ENCODE measurements at places on chromosomes 2 and 18.

DNA sequence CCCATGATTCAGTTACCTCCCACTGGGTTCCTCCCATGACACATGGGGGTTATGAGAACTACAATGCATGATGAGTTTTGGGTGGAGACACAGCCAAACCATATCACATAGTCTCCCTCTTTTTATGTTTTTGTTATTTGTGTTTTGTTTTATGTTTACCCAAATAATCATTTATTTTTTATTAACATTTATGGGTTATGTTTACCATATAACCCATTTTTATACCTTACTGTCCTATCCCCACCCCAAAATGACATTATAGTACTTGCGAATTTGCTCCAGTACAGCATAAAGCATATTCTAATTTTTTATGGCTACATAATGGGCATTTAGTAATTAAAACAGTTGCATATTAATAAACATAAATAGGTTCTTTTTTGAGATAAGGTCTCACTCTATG, 61.9 kb upstream of the TTC27 start:
- no peak for DNase-seq

GRCh38 chr2:196607073-196607472, 32.4 kb upstream of the CCDC150 start:
- DNase-seq: no peak

GRCh38 chr18:55856229-55856628, 268.2 kb upstream of the TCF4 start:
- DNase-seq: no peak

DNA sequence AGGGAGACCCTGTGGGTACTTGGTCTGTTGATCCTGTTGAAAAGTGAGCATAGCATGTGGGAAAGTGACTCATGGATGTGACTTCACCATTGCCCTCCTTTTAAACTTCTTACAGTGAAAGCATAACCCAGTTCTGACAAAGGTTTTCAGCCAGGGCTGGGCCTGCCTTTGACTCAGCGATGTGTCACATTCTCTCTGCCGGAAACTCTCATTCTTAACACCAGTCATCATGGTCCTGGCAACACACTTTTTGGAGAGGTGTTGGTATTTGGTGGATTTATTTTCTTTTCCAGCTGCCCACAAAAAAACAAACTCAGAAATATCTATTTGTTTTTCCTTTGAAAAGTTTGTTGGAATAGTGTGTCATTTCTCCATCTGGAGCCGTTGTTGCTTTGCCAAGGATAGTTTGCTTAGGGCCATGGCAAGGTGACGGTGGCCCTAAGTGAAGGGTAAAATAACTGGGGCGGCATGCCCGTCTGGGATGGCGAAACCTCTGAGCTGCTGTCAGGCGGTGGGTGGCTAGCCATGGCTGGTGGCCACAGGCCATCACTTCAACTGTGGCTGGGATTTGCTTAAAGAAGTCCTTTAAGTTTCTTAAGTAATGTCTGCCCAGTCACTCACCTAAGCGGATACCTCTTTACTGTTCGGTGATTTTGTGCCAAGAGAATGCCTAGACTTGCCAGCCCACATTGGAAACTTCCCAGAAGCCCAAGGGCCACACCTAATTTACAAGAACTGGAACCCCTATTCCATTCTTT, 123.3 kb downstream of the LTBP1 start:
- DNase-seq: no peak

DNA sequence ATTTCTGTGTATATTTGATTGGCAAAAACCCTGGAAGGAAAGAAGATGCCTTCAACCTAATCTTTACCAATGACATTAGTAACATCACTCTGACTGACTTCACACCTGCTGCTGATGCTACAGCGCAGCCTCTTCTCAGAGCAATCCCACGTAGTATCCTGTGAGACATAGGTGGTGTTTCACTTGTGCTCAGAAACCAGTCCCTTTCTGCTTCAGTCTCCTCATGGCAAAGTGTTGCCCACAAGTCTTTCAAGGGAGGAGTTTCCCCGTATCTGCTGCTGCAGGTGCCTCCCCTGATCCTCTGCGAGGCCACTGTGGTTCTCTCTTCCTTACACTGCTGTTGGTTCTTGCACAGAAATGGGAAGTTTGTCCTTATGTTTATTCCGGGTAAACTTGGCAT, 433.2 kb upstream of the TNP1 start:
- no peak for DNase-seq

GRCh38 chr2:112602917-112603316, 18.5 kb downstream of the CHCHD5 start:
- no peak for DNase-seq

DNA sequence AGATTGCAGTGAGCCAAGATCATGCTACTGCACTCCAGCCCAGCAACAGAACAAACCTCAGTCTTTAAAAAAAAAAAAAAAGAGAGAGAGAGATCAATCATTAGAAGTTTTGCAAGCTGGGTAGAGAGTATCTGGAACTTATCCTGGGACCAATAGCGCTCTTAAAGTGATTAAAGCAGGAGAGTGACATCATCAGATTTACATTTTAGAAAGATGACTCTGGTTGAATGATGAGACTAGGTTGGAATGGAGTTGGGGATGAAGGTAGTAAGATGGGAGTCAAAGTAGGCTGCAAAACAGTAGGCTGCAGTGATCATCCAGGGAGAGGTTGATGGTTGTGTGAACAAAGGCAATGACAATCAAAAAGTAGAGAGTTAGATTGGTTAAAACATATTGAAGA, 37.8 kb downstream of the MYL1 start:
- DNase-seq: no peak

- DNase-seq: peak; percentile 89
These were observed 12.8 kb downstream of the SLC30A3 start for GRCh38 chr2:27249891-27250651.

DNA sequence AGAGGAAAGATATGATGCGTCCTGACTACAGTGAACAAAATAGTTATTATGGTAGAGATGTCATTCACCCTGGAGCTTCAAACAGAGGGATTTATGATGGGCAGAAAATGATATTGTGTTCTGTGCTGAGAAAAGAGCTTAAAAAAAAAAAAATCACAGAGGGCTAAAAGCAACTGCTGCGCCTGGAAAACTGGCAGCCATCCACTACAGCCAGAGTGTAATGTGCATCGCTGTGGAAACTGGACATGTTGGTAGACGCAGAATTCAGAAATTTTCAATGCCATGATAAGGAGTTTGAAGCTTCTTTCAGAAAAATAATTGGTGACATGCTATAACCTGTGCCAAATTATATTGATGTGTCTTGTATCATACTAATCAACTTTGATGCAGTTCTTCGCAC, 122.9 kb upstream of the SOX11 start:
- DNase-seq: no peak

DNA sequence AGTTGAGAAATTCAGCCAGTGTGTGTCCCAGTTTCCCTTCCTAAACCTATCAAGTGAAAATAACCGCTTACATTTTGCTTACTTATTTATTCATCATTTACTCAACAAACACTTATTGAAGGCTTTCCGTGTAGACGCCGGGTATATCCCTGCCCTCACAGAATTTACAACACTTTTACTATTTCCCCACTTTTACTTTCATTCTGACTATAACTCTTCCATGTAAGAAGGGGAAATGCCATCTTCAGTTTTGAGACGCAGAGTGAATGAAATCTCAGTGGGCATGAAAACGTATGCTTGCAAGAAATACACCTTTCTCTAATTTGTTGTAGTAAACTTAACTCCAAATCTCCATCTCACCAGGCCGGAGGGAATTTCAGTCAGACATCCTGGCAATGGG, 251.0 kb upstream of the CHAC2 start:
- no peak for DNase-seq

- DNase-seq: no peak
These were observed 741 bp upstream of the GCKR start for GRCh38 chr2:27495840-27496356.

GRCh38 chr2:198186257-198186656, 381.9 kb downstream of the PLCL1 start:
- no peak for DNase-seq

DNA sequence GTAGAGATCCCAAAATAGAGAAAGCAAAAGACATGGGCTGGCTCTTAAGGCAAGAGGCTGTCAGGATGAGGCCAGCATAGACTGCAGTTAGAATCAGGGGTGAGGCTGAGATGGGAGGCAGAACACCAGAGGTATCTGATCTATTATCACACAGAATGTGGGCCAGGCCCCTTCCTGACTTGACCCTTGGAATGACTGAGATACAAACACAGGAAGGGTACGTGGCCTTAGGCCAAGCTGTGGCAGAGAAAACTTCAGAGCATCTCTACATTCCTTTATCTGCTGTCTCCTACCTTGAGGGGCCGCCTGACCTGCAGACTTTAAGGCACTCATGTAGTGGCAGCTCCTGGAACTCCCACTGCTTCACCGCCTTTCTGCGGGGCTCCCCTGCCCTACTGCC, 28.4 kb downstream of the TMEM17 start:
- no peak for DNase-seq

DNA sequence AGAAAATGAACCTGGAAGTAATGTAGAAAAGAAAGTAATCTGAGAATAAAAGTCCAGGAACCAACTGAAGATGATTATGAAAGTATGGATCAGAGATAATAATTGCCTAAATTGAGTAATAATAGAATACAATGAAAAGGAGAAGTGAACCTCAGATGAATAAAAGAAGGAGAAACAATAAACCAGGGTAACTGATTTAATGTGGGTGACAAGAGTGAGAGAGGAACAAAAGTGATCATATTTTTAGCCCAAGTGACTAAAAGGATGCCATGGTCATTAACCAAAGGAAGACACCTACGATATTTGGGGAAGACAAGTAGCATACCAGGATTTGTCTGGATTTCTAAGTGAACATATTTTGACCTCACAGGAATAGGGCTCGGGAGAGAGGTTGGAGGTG, 600.6 kb downstream of the RNF144A start:
- no peak for DNase-seq

- no peak for DNase-seq
These were observed 80.9 kb upstream of the ARHGAP28 start for GRCh38 chr18:6648581-6648980.

DNA sequence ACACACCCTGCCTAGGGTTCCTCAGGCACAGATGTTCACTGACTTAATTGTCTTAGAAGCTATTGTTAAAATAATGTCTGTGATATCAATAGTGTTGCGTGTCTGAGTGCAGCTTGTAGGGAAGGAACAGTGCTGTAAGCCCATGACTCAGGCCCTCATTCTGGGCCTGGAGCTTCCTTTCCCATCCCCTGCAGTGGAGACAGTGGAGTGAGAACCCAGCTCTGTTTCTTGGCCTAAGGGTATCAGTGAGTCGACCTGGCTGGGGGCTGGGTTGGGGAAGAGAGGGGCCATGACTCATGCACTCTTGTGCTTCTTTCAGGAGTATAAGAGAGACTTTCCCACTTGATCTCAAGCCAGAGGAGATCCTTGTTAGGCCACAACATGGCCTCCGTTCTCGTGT, 106.8 kb downstream of the HRH4 start:
- no peak for DNase-seq

- DNase-seq: no peak
These were observed 206.6 kb downstream of the NCK2 start for GRCh38 chr2:105951384-105951694.

GRCh38 chr2:205451901-205452512, 230.3 kb upstream of the NRP2 start:
- no peak for DNase-seq

DNA sequence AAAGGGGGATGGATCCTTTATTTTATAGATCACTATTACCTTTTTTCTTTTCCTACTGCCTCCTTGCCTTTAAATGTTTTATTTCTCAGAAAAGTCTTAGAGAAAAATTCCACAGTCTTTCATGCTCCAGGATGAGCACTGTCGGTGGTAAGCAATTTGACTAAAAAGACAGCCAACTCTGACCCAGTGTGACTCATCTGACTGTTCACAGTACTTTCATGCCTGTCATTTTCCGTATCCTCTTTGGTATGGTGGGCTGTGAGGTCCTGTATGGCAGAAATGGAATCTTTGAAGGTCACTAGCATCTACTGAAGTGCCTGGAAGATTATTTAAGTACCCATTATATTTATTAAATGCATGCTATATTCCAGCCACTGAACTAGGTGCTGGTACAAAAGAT, 2.1 kb upstream of the RFTN2 start:
- no peak for DNase-seq

DNA sequence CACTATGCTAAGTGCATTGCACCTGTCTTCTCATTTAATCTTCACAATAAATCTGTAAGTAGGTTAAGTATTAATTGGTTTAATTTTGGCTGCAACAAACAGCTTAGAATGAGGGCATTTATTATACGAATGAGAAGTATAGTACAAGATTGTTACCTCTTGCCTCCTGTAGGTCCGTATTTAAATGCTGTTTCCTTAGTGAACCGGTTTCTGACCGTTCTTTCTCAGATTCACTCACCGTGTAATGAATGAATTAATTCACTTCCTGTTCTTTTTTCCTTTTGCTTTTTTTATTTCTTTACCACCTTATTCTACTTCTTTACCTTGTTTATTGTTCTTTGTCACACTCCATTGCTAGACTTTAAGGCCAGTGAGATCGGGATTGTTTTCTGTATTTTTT, 153.8 kb upstream of the RASGRP3 start:
- DNase-seq: no peak

- peak; percentile 91 for DNase-seq
These were observed 146.0 kb downstream of the VAPA start for GRCh38 chr18:10059610-10060468.

- no peak for DNase-seq
These were observed 93.0 kb upstream of the KLHL29 start for GRCh38 chr2:23292024-23292423.

GRCh38 chr2:47658646-47659320, 124.2 kb upstream of the MSH6 start:
- DNase-seq: no peak

- no peak for DNase-seq
These were observed 119.3 kb downstream of the SETBP1 start for GRCh38 chr18:44799907-44800421.

DNA sequence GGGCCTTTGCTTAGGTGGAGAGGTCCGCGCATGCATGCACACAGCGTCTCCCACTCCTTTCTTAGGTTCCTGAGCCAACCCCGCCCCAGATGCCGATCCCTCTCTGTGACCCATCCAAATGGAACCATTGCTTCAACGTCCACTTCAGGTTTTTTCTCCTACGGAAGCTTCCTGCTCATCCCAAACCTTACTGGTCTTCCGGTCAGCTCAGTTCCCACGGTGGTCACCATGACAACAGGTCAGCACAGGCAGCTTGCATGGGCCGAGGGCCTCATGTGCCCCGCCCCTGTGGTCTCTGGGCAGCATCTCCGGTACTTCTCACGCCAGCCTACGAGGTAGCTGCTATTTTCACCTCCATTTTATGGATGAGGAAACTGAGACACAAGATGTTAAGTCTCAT, 163.7 kb downstream of the SOCS6 start:
- DNase-seq: no peak

Data from suppressor macrophage (primary cell).